ENCODE measurements at places on chromosomes 5 and 9.

- DNase-seq = no peak
Measured at GRCh38 chr9:3687145-3687544, 161.3 kb upstream of the RFX3 start.

- DNase-seq = no peak
Measured at GRCh38 chr5:85484982-85485574, 1100.4 kb upstream of the EDIL3 start.

GRCh38 chr9:10168241-10168640, 444.6 kb downstream of the PTPRD start:
- no peak for DNase-seq

DNA sequence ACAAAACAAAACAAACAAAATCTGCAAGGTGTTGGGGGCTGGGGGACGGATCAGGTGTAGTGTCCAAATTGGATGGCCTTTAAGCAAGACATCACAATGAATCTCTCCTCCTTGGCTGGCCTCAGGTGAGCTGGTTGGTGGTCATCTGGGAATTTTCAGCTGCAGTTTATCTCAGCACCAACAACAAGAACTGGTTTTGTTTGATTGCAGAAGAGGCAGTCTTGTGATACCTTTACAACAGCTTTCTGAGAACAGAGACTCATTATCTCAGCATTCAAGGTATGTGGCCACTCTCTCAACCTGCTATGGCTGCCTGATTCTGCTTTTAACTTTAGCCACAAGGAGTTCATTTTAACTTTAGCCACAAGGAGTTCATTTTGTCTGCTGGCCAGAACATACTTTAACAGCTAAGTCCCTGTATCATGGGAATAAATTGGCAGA, 1543.4 kb downstream of the EFNA5 start:
- DNase-seq = no peak

DNA sequence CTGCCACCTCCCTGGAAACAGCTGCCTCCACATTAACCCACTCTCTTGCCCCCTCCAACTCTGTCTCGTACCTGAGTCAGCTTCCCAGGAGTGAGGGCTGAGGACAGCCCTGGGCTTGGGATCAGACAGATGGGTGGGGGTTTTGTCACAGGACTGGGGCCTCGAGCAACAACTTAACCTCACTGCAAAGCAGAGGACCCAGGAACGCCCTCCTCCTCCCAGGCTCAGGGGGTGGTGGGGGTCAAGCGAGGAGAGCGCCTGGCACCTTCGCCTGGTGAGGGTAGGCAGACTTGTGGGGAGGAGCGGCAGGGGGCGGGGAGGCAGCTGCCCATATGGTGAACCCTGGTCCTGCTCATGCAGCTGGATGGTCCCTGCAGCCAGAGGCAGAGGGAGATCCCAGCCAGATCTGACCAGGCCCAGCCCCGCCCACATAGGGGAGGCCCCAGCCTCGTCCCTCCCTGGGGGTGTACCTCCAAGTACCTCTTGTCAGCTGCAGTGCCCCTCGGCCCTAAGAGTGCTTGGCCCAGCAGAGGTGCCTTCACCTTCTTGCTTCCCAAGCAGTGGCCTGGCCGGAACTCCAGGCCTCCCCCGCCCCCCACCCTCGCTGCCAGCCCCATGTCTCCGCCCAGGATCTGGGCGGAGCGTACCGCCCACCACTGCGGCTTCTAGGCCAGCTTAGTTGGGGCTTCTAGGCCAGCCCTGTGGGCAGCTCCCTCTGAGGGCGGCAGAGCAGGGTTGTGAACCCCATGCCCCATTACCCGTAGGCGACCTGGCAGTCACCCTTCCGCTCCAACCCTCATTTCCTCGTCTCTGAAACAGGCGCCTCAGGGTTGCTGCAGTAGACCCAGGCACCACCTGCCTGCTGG, at the start of gene SARDH:
SARDH (minus strand) TSS at position 579 of the 866 bp plus-strand sequence. CDS start 4,179 bp downstream, outside the sequence.
- DNase-seq = peak; percentile 83

DNA sequence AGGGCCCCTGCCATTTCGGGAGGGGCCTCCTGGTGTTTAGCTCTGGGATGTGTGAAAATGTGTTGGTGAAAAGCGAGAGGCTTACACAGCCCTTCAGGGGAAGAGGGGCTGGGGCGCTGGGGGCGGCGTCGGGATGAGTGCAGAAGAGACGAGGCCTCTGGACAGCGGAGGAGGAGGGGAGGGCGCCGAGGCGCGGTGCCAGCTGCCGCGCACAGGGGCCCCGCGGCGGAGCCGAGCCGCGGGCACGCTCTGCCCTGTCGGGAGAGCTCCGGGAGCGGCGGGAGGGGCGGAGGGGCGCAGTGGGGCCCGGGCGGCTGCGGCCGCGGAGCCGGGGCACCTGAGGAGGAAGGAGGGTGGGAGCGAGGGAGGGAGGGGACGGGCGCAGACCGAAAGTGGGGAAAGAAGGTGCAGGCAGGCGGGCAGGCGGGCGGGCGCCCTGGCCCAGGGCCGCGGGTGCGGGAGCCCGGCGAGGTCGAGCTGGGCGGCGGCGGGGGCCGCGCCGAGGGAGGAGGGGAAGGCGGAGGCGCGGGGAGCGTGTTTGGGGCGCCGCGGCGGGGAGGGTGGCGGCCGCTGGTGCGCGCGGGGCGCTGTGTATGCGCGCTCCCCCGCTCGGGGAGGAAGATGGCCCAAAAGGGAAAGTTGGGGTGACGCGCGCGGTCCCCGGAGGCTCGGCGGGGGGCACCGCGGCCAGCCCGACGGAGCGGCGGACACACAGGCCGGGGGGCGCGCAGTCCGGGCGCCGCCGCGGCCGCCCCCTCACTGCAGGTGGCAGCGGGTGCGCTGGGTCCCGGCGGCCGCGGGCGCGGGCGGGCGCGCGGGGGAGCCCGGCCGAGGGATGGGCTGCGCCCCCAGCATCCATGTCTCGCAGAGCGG, at the start of gene PDE8B:
PDE8B (plus strand) TSS at position 590 of the 873 bp plus-strand sequence; CDS start at position 836, 246 bp downstream.
- DNase-seq = peak; percentile 41

- DNase-seq = no peak
Measured at GRCh38 chr5:31614151-31615020, 24.5 kb upstream of the PDZD2 start.

GRCh38 chr5:55031492-55031891, 7.4 kb downstream of the GZMK start:
- no peak for DNase-seq

DNA sequence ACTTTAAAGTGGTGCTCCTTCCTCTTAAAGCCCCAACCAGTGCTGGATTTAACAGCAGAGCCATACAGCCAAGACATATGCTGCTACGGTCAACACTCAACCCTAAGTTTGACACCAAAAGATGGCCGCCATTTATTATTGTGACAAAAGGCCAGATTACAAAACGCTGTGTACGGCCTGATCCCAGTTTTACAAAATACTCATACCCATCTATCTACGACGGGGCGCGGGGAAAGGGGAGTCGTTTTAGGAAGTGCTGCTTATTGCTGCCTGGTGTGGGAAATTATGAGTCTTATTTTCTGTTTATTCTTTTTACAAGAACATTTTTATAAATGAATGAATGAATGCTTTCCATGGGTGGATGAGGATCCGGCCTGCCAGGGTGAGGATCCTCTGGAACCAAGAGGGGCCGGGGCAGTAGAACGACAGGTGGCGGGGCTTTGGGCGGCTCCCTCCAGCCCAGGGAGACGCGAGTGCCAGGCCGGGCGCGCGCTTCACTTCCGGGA, 457 bp upstream of the IDNK start:
- DNase-seq = no peak

DNA sequence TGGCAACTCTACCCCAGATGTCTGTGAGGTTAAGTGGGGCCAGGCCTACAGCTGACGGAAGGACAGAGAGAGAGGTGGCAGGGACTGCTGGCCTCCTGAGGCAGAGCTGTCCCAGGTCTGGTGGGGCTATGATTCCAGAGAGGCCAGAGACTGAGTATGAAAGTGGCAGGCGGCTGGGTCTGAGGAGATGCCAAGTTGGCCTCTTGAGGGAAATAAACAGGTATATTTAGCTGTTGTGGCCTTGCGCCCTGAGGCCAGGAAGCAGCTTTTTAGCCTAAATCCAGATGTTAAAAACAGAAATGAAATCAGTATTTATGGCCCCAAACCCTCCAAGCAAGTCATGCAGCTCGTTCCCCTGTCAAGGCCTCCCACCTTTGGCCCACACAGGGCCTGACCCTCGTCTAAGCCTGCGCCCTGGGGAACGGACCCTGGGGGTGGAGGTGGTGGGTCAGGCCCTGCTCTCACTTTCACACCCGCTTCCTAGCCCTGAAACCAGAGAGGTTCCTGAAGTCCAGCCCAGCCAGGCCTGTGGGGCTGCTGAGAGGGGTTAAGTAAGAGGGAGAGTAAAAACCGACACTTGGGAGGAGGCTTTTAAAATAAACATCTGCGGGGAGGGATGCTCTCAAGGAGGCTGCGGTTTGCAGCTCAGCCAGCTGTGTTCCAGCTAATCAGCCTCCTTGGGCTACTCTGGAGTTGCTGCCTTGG, 18.7 kb downstream of the PCDHGC5 start:
- DNase-seq = peak; percentile 90

GRCh38 chr5:77852068-77852513, 76.0 kb upstream of the TBCA start:
- no peak for DNase-seq

GRCh38 chr5:167339205-167339604, 952.2 kb upstream of the WWC1 start:
- DNase-seq = no peak

DNA sequence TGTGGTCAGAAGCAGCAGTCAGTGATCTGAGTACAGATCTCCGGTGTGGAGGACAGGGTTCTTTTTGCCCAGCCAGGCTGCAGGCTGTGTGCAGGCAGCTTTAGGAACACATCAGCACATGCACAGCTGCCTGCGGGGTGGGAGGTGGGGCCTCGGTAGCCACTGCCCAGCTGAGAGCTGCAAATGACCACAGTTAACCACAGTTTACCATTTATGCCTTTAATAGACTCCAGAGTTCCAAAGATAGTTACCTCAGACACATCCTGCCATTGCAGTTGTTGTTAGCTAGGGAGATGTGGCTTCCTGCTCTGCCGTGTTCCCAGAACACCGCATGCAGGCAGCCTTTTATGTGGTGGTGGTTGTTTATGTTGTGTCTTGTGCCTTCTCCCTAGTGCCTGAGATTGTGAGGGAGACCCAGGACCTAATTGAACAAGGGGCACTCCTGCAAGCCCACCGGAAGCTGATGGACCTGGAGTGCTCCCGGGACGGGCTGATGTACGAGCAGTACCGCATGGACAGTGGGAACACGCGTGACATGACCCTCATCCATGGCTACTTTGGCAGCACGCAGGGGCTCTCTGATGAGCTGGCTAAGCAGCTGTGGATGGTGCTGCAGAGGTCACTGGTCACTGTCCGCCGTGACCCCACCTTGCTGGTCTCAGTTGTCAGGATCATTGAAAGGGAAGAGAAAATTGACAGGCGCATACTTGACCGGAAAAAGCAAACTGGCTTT, 10.2 kb downstream of the EXOC3 start:
- DNase-seq = no peak

GRCh38 chr5:169695025-169695625, 58.0 kb downstream of the DOCK2 start:
- no peak for DNase-seq

- DNase-seq = peak; percentile 51
Measured at GRCh38 chr9:131627648-131628458, 82.5 kb downstream of the PRRT1B start.

DNA sequence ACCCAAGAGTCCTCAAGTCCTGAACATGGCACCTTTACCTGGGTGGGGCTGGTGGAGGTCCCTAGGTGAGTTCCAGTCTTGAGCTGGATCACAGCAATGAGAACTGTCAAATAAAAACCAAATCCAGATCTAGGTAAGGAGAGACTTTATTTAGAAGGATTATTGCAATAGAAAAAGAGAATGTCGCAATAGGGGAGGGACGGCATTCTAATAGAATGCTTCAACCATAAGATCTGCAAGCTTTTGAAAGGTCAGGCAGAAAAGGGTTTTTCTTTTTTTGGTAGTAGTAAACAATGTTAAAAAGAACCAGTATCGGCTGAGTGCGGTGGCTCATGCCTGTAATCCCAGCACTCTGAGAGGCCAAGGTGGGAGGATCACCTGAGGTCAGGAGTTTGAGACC, 5.2 kb upstream of the GCNT1 start:
- DNase-seq = no peak

- DNase-seq = no peak
Measured at GRCh38 chr5:108521011-108521700, 139.3 kb upstream of the FBXL17 start.

GRCh38 chr5:107476783-107477182, 194.0 kb downstream of the EFNA5 start:
- no peak for DNase-seq
